Astrocyte (in vitro differentiated cells and primary cell): ENCODE measurements at places on chromosomes 12 and 14. TPM values are rescaled to one million over a fixed set of nuclear protein-coding genes. Genes with fewer than 3 reads are reported as not detected.

DNA sequence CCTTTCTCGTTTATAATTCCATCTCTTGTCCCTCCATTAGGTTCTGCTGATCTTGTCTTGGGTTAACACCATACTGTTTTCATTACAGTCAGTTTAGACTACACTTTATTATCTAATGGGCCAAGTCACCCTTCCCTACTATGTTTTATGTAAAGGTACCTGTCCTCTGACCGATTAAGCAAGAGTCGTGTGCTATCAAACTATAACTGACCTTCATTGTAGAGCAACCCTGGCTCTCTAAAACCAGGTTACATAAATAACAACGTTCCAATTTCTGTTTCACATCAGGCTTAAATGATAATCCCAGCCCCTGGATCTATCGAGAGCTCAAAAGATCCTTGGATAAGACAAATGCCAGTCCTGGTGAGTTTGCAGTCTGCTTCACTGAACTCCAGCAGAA lies 16.7 kb downstream of the OAS2 start:
- DNase-seq: no peak
- H3K4me1 ChIP-seq: no peaks in the 10 kb centered on the region
- no peak overlapping the region for H3K27ac ChIP-seq
- no peaks in the 10 kb centered on the region for H3K36me3 ChIP-seq
- H3K27me3 ChIP-seq: peaks cover 11% of the 10 kb centered on the region
- H3K4me3 ChIP-seq: no peak overlapping the region

ITGA5 gene
- total RNA-seq: 317 and 382 TPM in 2 replicates

CIROP gene
- not detected in 2 replicates for total RNA-seq

DNA sequence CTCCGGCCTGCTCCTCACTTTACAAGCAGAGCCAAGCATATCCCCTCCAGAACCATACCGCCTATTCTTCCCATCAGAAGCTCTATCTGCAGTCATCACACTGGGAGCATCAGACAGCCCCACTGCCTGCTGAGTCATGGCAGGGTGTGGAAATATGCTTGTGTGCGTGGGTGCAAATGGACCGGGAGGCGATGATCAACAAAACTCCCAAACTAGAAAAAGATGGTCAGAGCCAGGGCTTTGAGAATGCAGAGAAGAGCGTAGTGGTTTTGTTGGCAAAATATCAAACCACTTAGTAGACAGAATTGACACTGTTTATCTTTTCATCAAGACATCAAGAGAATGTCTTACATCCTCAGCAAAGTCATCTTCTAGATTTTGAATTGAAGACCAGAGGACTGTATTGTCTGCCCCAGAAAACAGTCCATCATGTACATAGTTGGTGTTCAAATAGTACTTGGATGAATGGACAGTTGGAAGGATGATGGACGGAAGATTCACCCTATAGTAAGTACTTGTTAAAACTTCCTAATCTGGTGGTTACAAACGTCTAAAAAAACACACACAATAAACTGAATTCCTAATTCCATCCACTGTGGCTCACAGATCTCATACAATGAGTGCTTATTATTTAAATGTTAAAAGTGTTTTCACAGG lies 54.9 kb downstream of the VWF start:
- H3K27me3 ChIP-seq: no peaks in the 10 kb centered on the region
- peaks cover 16% of the 10 kb centered on the region for H3K4me1 ChIP-seq
- DNase-seq: peak; percentile 91
- H3K4me3 ChIP-seq: no peak overlapping the region

DNA sequence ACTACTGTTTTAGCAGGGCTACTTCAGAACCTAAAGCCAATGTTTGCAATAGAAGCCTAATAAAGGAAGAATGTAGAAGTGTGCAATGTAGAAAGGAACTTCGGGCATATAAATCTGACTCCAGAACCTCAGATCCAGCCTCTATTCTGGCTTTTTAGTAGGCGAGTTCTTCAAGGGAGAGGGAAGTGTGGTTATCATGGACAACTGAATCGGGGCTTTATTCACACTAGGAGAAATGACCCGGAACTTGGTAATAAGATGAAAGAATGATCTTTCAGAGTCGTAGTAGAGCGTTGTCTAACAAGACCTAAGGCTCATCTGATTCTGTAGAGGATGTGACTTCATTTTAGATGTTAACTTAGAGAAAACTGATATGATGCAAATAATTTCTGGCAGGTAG lies 72.9 kb downstream of the CRADD start:
- H3K27me3 ChIP-seq: no peaks in the 10 kb centered on the region
- no peaks in the 10 kb centered on the region for H3K36me3 ChIP-seq
- H3K4me1 ChIP-seq: peaks cover 5% of the 10 kb centered on the region

GRCh38 chr12:125128439-125129178 lies 63.4 kb downstream of the AACS start:
- H3K27ac ChIP-seq: no peak overlapping the region
- DNase-seq: no peak
- H3K27me3 ChIP-seq: no peaks in the 10 kb centered on the region

- H3K36me3 ChIP-seq: no peaks in the 10 kb centered on the region
- no peak for DNase-seq
- H3K27me3 ChIP-seq: peaks cover 2% of the 10 kb centered on the region
Measured at GRCh38 chr14:78904094-78904493, 733.9 kb downstream of the NRXN3 start.

- DNase-seq: peak; percentile 82
- peaks cover 9% of the 10 kb centered on the region for H3K4me1 ChIP-seq
- H3K27ac ChIP-seq: no peak overlapping the region
- no peaks in the 10 kb centered on the region for H3K36me3 ChIP-seq
Measured at GRCh38 chr14:90093942-90094595, 32.3 kb downstream of the KCNK13 start.

TBX3 gene
- total RNA-seq: 1.1 and 2.0 TPM in 2 replicates
